Stimulated activated CD4-positive, alpha-beta T cell treated with anti-CD3 and anti-CD28 coated beads, Interleukin-2, amount 100 ng/mL, for 48 hours (primary cell): ENCODE measurements at places on chromosomes 4 and X.

DNA sequence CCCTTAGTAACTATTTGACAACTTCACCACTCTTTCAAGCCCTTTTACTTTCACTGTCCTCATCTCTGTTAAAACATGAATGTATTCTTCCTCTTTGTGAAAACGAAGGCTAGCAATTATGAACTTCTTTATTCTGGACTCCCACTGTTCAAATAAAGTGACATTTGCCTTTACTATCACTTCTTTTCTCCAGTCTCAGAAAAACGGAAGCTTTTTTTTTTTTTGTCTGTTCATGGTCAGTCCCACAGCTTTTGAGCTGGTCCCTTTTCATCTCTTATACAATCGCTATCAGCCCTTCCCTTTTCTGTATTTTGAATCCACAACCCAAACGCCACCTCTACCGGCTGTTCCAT, 327.7 kb downstream of the DKK2 start:
- DNase-seq, result no peak

GRCh38 chrX:129478516-129478915, 44.8 kb downstream of the SMARCA1 start:
- DNase-seq, result no peak

DNA sequence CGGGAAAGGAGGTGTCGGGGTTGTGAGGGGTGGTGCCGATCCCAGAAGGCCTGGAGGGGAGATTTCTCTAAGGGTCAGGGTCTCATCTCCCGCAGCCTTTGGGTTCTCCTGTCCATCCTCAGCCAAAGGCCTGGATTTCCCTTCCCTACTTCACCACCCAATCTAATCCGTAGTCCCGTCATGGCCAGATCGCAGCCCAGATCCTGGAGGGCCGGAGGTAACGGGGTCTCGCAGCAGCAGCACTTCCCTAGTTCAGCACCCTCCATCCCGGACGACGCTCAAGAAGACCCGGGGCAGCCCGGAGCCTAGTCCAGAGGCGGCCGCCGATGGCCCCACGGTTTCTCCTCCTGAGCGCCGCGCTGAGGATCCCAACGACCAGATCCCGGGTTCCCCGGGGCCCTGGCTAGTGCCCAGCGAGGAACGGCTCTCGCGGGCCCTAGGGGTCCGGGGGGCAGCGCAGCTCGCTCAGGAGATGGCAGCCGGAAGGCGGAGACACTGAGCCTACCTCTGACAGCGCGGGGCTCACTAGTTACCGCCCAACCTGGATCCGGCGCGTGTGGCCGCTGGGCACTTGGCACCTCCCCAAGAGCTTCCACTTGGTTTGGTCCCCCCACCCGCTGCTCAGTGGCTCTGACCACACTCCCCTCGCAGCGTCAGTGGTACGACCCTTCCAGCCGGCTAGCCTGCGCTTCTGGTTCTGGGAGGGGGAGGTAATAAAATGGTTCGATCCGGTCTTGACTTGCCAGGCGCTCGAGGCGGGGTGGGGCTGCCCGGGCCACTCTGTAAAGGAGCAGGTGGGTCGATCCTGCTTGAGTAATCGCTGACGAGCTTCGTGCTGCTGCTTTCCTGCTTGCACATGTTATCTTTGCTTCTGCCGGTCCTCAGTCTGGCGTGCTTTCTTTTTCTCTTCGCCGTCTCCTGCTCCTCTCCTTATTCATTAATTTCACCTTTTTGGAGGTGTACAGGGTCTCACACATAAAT, 3.6 kb downstream of the MAGIX start:
- DNase-seq, result peak; percentile 51

DNA sequence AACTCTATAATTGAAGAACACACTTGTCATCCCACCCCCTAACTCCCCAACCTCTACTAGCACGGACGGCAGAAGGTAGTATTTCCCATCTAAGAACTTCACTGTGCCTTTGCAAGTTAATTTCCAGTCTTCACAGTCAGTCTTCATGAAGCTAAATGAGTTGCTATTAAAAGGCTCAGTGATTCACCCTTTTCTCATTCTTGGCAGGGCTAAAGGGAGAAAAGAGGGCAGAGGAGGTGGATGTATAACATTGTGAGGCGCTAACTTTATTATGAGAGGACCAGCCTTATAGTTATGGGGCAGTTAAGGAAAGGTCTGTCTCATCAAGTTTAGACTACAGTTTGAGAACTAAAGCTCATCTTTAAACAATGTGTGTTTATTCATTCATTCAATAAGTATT, 161.0 kb upstream of the S100G start:
- no peak for DNase-seq

DNA sequence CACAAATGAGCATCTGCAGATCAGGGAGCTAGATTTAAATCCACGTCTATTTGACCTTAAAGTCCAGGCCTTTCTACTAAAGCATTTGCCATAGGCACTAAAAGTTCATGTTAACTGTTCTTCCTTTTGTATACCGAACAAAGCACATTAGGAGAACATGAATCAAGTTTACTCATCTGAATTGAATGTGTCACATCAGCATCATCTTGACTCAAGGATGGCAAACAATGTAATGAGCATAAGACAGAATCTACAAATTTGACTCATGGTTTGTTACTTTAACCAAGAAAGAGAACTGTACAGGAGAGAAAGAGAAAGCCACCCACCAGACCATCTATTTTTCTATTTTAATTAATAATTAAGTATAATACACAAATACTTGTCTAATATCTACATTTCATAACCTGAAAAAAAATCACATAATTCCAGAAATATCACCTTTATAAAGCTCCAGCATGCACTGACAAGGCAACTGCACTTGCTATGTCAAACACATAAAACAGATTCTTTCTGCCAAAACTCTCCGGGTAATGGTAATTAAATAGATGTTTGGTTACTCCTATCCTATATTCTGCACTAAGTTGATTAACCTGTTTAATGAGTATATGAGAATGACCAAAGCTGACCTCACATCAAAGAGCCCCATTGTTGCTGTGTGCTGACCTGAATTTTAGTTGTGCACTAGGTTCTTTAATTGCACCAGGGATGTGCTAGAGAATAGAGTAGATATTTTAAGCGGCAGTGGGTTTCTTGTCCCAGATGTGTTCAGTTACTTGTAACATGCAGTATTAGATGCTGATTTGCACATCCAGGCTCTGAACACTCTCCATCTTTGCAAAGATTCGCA, 42.5 kb upstream of the LEF1 start:
- DNase-seq, result no peak

GRCh38 chr4:99404595-99405287, 30.4 kb downstream of the ADH7 start:
- DNase-seq, result no peak

DNA sequence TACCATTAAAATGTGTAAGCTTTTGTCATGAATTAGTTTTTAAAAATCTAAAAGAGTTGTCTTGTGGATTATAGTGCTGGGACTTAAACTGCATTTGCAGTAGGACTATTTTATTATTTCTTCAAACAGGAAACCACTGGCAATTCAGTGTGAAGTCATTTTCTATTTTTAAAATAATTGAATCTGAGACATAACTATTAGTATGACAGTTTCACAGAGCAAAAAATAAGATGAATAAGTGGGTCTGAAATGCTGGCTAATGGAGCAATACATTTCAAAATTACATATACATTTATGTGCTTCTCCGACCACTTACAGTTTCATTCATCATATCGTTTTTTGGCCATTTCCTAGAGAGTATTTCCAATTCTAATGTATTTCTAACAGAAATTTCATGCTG, 75.3 kb upstream of the RAPGEF2 start:
- DNase-seq, result no peak

DNA sequence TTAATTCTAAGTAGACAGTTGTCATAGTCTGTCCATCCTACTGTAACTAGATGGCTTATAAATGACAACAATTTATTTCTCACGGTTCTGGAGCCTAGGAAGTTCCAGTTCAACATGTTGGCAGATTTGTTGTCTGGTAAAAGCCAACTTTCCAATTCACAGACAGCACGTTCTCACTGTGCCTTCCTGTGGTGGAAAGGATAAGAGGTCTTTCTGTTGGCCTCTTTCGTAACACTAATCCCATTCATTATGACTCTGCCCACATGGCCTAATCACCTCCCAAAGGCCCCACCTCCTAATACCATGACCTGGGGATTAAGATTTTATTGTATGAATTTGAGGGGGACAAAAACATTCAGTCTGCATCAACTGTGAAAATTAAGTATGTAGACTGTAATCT, 83.2 kb downstream of the GALNTL6 start:
- no peak for DNase-seq

GRCh38 chrX:154477891-154478477, 1.1 kb downstream of the LAGE3 start:
- no peak for DNase-seq

DNA sequence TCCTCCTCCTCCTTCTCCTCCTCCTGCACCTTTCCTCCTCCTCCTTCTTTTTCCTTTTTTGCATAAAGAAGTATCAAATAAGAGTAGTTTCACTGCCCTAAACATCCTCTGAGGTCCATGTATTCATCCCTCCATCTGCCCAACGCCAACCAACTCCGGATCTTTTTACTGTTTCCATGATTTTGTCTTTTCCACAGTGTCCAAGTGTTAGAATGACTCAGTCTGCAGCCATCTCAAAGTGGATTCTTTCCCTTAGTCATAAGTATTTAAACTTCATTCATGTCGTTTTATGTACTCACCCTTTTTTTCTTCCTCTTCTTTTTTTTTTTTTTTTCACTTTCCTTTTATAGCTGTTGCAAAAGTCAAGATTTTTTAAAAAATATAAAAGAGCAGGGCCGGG, 12.9 kb downstream of the CSF2RA start:
- DNase-seq, result no peak

DNA sequence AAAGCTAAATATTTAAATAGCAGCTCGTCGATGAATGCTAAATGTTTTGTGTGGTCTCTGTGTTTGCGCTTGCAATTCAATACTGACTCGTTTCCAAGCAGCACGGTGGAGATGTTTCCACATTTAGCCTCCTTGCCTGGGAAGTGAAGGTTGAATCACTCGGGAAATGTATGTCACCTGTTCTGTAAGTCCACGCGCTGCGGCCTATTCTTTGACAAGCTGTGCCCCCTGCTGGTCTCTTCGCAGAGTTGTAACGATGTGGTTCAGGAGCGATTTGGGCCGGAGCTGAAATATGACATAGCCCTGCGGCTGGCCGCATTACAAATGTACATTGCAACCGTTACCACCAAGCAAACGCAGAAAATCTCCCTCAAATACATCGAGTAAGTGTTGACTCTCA, 89.6 kb upstream of the PRPS2 start:
- DNase-seq, result peak; percentile 14
